ENCODE measurements at places on chromosomes 5 and 9.

DNA sequence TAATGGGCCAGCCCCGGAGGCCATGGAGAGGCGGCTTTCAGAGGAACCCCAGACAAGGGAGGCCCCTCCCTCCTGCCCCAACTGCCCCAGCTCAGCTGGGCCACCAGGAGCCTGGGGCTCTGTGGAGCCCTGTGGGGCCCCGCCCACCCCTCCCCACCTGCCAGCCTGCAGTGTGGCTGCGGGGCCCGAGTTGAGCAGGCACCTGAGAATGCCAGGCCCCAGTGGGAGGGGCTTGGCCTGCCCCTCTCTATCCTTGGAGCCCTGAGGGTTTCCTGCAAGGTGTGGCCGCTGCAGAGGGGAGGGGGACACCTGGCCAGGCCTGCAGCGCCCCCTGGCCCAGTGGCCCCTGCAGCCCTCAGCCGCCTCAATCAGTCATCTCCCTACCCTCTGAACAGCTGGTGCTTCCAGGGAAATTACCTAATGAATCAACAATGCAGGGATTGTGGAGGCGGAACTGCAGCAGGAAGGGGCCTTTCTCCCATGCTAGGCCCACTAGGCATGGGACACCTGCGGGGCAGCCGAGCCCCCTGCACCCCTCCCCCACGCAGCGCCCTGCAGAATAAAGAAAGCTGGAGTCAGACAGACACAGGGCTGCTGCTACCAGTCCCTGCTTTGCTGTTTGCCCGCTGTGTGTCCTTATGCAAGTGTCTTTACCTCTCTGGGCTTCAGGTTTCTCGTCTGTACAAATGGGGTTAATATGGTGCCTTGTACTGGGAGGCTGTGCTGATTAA lies 48.0 kb downstream of the LMX1B start:
- no peak for DNase-seq

DNA sequence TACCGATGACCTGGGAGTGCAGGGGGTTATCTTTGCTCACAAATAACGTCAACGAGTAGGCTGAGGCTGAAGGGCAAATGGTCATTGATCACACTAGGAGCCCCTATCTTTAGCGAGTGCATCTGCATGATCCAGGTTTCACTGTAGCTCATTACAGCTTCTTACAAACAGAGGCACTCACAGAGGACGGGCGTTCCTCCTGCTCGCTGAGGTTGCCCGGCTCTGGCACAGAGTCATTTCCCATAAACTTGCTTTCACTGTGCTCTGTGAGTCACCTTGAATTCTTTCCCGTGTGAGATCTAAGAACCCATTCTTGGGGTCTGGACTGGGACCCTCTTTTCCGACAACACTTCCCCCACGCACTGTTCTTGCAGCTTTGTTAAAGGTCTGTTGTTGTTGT lies 1.9 kb upstream of the PAEP start:
- DNase-seq: no peak

GRCh38 chr9:15354713-15355112 lies 47.7 kb upstream of the TTC39B start:
- no peak for DNase-seq

DNA sequence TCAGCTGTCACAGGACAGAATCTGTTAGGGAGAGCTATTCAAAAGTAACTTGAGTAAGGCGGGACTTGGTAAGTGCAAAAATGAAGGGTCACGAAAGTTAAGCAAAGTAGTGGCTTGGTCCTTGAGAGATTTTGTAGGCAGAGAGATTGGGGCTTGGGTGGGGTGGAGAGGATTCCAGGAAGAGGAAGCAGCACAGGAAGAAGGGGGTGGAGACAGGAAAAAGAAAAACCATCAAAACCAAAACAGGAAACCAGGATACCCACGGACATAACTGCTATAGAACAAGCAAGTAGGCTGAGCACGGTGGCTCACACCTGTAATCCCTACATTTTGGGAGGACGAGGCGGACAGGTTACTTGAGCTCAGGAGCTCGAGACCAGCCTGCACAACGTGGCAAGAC lies 3.7 kb downstream of the ROPN1L start:
- DNase-seq: no peak

GRCh38 chr9:76095585-76095984 lies 205.1 kb downstream of the PCSK5 start:
- no peak for DNase-seq

DNA sequence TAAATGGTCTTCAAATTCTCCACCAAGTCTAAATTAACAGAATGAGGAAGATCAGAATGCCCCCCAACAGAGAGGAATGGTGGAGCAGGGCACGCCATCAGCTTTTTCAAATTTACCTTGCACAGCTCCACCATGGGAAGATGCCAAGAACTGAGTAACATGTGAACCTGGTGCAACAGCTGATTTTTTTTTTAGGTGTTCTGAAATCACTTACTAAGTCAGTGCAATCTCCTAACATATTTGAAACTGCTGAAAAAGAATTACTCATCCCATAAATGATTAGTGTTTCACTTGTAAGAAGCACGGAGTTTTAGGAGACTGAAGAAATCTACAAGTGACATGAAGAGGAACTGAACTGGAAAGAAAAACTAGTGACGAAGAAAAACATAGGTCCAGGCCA lies 5.1 kb downstream of the TMEM245 start:
- no peak for DNase-seq

- DNase-seq: no peak
These were observed 278.7 kb upstream of the TARS1 start for GRCh38 chr5:33162057-33162456.

DNA sequence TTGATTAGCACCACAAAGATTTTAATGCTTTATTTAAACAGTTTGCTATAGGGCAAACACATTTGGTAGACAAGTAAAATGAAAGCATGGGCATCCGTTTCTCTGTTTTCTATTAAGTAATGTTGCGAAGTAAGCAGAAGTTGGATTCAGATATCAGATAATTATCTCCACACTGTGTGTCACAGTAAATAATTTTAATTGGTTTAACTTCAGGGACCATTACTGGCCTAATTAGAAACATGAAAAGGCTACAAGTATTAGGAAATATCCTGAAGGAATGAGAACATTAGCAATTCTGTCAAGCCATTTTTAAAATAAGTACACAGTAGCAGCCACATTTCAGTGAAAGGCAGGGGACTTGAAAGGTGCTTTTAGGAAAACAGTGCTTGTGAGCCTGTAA lies 975.4 kb downstream of the NR2F1-AS1 start:
- DNase-seq: no peak

DNA sequence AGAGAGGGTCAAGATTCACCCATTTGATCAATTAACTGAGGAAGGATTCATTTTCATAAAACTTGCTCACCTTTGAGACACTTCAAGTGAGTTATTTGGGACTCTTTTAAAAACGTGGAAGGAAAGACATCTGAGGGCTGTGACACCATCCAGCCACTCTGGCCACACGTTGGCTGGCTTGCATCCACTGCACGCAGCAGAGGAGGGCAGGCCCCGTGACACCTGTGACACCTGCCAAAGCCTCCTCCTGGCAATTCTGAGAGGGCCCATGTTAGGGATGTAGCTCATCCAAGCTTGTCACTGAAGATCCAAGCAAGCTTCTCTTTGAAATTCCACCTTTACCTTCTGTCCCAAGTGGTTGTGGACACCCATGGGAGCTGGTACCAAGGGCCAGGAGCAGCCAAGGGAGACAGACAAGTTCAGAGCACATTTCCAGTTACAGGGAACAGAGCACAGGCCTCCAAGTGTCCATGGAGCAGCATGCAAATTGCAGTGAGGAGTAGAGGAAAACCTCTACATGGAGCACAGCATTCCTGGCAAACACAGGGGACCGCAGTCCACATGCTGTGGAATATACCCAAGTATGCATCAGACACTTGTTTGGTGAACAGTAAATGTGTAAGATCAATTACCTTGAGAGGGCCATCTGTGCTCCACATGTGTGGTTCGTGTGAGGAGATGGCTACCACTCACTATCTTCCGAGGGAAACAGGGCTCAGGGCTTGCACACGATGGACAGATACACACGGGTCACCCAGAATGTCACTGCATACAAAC lies 4.8 kb downstream of the PRSS3 start:
- no peak for DNase-seq

- no peak for DNase-seq
These were observed 45.0 kb downstream of the SEMA6A start for GRCh38 chr5:116529615-116530014.

- DNase-seq: no peak
These were observed 1.2 kb downstream of the SCAMP1 start for GRCh38 chr5:78361631-78361993.

DNA sequence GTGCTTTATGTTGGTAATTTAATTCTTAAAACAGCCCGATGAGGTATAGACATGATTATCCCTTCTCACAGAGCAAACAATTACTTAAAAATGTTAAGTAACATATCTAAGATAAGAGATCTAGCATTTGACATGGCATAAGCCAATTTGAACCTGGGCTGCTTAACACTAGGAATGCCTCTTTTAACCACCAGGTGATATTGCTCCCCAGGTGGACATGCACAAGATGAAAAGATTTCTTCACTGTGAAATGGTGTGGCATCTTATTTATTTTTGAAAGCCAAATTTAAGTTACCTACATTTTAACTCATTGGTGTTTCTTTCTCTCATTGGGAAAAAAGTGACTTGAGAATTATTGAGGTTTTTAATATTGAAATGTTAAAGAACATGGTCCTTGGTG lies 15.8 kb upstream of the LRRC70 start:
- DNase-seq: no peak
